ENCODE measurements at places on chromosomes 7 and 10.

- no peak for DNase-seq
Observed at GRCh38 chr7:27967639-27968038, 213.0 kb downstream of the JAZF1 start.

- DNase-seq = peak; percentile 98
Observed at GRCh38 chr10:74753442-74754211, 72.8 kb upstream of the KAT6B start.

- no peak for DNase-seq
Observed at GRCh38 chr7:74455291-74455804, 1.6 kb downstream of the GTF2IRD1 start.

- DNase-seq = peak; percentile 72
Observed at GRCh38 chr10:62038609-62039190, 137.2 kb downstream of the ARID5B start.

GRCh38 chr7:51187941-51188340 is 128.7 kb downstream of the COBL start:
- DNase-seq = no peak

DNA sequence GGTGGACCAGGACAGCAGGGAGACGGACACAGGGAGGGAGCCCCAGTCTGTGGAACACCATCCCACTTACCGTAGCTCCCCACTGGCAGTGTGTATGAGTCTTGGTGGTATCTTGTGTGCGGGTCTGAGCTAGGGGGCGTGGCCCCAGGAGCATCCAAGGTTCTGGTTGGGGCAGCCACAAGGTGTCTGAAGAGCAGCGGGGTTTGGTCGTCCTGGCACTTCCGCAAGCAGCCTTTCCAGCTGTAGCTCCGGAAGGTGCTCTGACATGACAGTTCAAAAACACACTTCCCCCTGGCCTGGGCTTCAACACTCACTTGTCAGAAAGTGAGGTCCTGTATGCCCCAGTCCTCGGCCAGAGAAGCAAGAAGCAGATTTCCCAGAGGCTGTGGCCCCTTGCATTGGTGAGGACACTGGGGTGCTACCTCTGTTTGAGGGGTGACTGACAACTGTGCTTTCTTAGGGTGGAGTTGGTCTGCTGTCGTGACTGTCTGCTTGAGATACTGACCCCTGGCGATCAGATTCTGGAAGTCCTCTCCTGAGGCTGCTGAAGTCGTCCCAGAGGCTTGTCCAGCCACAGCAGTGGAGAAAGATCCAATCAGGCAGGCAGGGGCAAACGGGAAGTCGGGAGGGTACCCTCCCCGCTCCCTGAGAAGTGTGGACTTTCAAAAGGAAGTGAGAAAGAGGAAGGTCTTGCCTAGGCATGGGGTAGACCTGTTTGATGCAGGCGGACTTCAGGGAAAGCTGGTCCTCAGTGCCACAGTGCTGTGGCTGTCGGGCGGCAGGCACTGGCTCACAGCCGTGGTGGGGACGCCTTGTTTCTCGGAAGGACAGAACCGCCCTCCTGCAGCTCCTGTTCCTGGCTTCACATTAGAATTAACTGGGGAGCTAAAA is 51.4 kb upstream of the PFKFB3 start:
- no peak for DNase-seq

- DNase-seq = no peak
Observed at GRCh38 chr10:93390306-93391090, 91.6 kb downstream of the MYOF start.
